NB4 (cell line): ENCODE measurements at places on chromosomes 1 and 21.

- no peak for DNase-seq
Measured at GRCh38 chr1:28197682-28198415, 21.4 kb upstream of the PTAFR start.

DNA sequence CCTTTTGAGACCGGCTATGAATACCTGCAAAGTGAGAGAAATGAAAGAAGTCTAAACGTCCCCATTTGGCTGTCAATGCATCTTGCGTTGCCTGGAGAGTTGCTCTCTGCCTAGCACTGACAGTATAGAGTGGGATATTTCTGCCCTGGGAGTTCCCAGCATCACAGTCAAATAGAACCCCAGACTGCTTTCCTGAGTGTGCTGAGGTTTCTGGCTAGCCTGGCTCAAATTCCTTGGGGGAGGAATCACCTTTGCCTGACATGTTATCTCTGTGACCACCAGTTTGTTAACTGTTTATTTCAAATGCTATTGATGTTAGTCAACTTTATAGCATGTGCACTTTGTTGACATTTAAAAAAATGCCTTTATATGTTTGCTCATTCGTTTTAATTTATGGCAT, 212.0 kb upstream of the FAM78B start:
- DNase-seq, result no peak

DNA sequence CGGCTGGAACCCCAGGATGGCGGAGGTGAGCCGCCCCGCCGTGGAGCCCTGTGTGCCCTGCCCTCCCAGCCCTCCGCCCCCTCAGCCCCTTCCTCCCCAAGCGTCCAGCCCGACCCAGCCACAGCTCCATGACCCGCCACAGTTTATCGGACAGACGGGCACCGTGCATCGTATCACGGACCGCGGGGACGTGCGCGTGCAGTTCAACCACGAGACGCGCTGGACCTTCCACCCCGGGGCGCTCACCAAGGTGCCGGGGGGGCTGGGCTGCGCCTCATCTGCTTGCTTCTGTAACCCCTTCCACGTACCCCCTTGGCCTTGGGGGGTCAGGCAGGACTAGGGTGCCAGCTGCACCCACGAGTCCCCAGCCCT, 6.6 kb upstream of the MMP23B start:
- no peak for DNase-seq

GRCh38 chr1:215345766-215346165, 221.3 kb upstream of the KCTD3 start:
- DNase-seq, result no peak

DNA sequence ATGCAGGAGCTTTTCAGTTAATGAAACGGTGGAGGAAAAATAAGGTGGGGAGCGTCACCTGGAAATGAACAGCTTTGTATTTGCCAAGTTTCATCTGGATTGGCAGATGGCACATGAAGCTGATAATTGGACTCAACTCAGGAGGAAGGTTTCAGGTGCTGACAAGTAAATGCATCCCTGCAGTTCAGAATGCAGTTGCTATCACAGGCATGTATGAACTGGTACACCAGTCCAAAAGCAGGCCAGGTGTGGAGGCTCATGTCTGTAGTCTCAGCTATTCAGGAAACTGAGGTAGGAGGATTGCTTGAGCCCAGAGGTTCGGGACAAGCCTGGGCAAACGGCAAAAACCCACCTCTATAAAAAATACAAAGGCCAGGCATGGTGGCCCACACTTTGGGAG, 15.5 kb downstream of the DEGS1 start:
- DNase-seq, result no peak

DNA sequence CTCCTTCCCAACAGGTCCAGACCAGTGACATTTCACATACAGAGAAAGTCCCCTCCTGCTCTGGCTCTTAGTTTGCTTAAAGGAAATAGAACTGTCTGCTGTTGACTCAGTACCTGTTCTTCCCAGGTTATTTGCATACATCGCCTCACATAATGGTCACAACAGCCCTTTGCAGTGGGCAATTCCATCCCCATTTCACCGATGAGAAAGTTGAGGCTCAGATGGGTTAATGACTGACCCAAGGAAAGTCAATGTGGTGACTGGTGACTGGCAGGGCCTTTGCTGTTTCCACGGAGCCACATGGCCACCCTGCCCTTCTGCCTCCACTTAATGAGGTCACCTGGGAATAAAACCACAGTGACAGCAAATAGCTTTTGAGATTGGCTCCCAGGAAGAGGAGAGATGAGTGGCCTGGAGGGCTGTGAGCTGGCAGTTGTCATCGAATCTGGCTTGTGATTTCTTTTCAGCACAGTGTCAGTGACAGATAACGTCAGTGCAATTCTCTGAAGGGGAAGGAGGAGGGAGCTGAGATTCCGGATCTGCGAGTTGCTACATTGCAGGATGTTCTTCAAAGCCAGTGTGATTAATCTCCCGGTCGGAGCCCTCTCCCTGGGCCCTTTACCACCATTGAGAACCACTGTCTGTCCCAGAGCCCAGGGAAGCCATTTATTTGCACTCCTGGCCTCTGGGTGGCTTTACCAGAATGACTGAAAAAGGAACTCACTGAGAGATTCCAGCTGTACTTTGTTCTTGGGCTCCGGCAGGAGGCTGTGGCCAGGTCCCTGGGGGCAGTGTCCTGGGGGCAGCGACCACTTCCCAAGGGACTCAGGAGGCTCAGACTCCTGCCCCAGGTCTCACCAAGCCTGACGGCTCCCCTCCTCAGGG, 117.2 kb downstream of the CNIH3 start:
- DNase-seq, result no peak

DNA sequence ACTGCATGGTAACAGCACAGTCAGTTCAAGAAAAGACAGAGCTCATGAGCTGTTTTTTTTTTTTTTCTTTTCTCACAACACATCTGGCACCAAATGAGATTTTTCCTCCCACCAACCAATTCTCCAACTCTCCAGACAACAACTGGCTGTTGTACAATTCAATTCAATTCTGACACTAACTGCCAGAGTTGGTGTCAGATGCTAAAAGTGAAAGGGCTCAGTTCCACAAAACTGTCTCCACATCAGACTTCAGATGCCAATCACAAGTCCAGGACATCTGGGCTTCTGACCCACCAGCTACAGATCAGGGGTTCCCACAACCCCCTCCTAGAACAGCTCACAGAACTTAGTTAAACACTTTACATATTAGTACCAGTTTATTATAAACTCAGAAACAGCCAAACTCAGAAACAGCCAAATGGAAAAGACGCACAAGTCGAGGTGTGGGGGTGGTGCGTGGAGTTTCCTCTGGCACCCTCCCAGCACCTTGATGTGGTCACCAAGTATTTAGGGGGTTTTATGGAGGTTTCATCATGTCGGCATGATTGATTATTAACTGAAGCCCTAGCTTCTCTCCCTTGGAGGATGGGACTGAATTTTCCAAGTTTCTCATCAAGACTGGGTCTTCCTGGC, 39.2 kb upstream of the LRRC8D start:
- DNase-seq, result no peak

GRCh38 chr1:215970406-215970805, 403.3 kb downstream of the KCTD3 start:
- DNase-seq, result no peak

- no peak for DNase-seq
Measured at GRCh38 chr21:38533887-38534286, 35.6 kb upstream of the ERG start.

GRCh38 chr1:18816808-18817207, 42.7 kb downstream of the TAS1R2 start:
- DNase-seq, result no peak

GRCh38 chr1:58401991-58402390, 144.5 kb downstream of the OMA1 start:
- no peak for DNase-seq

DNA sequence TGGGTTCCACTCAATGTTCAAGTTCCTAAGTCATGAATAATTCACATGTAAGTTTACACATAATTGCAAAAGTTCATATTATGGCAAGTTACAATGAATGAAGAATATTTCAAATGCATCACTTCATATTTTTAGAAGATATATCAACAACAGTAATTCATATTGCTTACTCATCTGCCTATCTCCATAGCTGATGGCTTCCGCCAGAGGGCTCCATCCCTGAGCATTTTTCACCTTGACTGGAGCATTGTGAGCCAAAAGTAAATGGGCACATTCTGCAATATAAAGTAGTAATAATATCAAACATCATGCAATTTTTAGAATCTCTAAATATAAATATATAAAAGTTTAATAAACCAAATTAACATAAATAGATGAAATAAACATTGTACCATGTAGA, 29.8 kb downstream of the ANKRD13C start:
- no peak for DNase-seq

DNA sequence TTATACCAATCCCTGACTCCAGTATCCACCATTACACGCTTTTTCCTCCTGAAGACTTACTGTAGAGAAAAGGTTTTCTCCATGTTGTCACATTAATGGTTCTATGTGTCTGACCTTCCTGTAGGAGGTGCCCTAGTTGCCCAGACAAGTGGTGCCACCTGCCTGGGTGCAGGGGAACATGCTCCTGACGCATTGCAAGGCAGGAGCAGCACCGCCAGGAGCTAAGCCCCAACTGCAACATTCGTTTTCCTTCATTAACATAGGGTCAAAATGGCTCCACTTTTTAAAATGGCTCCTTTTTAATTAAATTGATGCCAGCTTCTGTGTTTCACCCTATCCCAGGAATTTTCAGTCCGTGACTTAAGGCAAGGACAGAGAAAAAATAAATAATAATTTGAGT, 220.1 kb upstream of the SAMSN1 start:
- no peak for DNase-seq
